ENCODE measurements at places on chromosomes 3 and 15. TPM values are rescaled to one million over a fixed set of nuclear protein-coding genes. Genes with fewer than 3 reads are reported as not detected.

Gene GFM1
- 50.4 TPM for total RNA-seq

Gene PLCH1
- total RNA-seq: not detected

Gene CTXN2
- not detected for total RNA-seq

Gene ZMAT3
- total RNA-seq: 64.3 TPM

Gene IQCF5
- not detected for total RNA-seq

- no peak for DNase-seq
Measured at GRCh38 chr3:46422617-46423016, 15.6 kb downstream of the CCRL2 start.

- DNase-seq: no peak
Measured at GRCh38 chr3:125515421-125515820, 4.6 kb downstream of the SNX4 start.

GRCh38 chr3:168341192-168341815, 245.6 kb upstream of the GOLIM4 start:
- no peak for DNase-seq

DNA sequence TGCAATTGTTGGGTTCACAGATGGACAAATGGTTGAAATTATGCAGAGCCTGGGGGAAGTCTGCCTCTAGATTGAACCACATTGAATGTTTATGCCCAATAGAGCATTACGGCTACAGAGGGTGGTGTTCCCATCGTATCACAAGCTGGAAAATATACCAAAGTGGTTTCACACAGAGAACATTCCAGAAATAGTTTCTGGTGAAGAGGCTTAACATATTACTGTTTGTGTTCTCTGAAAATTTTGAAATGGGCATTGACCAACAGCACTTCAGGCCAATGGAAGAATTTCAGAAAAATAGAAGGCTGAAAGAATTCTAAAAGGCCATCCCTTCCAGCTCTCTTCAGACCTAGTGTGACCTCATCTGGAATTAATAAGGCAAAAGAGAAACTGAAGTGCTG, 203.9 kb downstream of the NEK10 start:
- no peak for DNase-seq

DNA sequence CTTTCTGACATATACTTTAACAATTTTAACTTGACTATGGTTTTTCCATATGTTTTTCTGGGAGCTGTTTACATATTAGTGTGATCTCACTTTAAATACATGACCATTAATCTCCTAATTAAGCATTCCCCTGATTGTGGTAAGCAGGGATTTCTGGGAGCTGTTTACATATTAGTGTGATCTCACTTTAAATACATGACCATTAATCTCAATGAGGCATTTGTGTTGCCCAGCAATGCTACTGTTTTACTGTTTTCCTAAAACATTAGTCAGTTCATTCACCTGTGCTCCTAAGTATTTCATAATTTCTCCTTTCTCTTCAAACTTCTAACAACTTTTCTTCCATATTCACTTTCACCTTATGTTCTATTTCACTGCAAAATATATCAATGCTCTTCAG, 3.6 kb upstream of the GRAMD1C start:
- no peak for DNase-seq

- DNase-seq: no peak
Measured at GRCh38 chr3:10334459-10334858, 13.5 kb upstream of the SEC13 start.

- no peak for DNase-seq
Measured at GRCh38 chr3:124407260-124407659, 323.0 kb upstream of the UMPS start.

DNA sequence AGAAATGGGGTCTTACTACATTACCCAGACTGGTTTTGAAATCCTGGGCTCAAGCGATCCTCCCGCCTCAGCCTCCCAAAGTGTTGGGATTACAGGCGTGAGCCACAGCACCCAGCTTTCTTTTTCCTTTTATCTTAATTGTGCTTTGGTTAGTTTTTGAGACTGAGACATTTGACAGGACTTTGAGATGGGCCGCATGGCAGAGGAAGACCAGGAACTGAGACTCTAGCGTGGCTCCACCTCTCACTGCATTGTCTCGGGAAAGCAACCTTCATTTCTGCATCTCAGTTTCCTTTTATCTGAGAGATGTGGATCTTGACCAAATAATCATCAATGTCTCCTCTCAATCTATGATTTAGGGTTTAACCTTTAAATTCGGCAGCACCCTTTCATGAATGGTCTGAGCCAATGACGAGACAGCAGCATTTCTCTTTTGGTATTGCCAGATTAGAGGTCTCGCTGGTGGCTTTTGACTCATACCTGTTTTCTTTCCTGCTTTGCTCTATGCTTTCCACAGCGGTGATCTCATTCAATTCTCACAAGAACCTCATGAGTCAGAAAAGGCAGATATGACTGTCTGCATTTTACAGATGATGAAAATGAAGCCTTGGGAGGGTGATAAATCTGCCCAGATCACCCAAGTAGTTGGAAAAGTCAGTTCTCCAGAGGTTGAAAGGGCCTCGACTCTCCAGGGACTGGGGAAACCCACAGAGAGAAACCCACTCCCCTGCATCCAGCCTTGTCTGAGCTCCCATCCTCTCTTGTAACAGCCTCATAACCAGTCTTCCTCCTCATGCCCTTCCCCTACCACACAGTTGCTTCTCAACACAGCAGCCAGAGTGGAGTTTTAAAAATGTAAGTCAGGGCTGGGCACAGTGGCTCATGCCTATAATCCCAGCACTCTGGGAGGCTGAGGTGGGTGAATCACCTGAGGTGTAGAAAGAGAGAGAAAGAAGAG, 84.8 kb upstream of the FOXB1 start:
- DNase-seq: no peak

DNA sequence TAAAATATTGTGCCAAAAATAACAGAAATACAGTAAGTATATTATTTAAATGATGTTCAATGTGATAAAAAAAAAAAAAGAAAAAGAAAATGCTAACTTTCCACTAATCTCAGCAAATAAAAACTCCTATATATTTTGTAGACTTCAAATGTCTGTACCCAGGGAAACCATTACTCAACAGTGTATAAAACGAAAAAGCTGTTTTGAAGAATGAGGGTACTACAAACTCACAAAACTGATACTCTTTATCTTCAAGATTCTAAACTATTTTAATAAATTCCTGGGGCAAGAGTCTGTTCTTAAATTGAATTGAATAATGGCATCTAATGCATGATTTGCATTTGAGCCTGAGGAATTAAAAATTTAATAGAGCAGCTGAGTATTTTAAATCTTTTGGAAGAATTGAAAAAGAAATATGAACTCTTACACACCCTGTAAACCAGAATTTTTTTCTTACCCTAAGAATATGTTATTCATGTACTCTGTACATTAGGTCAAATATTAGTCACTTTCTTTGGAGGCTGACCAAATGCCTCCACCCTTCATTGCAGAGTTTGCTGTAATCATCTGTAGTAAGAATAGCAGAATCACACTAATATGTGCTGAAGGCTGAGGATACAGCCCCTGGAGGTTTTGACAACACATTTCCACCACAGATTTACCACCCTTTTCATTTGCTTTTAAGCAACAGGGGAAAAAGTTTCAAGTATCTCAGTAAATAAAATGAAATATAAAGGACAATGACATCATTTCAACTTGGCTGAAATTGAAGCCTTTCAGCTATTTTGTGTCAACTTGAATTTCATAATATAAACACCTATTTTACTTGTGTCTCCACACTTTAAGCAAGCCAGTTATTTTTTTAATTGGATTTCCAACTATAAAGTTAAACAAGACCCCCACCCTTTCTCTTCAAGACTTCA, 79.7 kb downstream of the FBN1 start:
- no peak for DNase-seq

Measured in glomerular endothelial cell (primary cell).